Body of pancreas (tissue), 4 donors: ENCODE measurements at places on chromosomes 7 and 10. TPM values are rescaled to one million over a fixed set of nuclear protein-coding genes. Genes with fewer than 3 reads are reported as not detected.

The ETV1 gene
- 2.6 TPM for total RNA-seq

The NYAP1 gene
- total RNA-seq = 1.3 TPM

The TMEM254 gene
- total RNA-seq = 9.9 TPM

The TMEM229A gene
- total RNA-seq = not detected

- DNase-seq = no peak
These were observed 13.7 kb downstream of the SRGN start for GRCh38 chr10:69101451-69102095.

- DNase-seq = no peak
These were observed 87.4 kb upstream of the RET start for GRCh38 chr10:42989481-42989921.

DNA sequence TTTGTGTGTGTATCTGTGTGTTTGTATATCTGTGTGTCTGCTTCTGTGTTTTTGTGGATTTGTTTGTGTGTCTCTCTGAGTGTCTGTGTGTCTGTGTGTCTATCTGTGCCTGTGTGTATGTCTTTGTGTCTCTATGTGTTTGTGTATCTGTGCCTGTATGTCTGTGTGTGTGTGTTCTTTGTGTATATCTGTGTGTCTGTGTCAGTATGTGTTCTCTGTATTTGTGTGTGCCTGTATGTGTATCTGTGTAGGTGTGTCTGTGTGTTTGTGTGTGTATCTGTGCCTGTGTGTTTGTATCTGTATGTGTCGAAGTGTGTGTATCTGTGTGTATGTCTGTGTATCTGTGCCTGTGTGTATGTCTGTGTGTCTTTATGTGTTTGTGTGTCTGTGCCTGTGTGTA lies 118.2 kb downstream of the SH2D4B start:
- no peak for DNase-seq
